ENCODE measurements at places on chromosomes 3 and 15.
A peak's percentile ranks its signal among the peaks of the same experiment; 100 is the strongest.

GRCh38 chr3:72346526-72346926 is 501.7 kb downstream of the SHQ1 start:
- DNase-seq, result no peak

- DNase-seq, result no peak
Measured at GRCh38 chr3:167115331-167115934, 264.7 kb downstream of the ZBBX start.

- no peak for DNase-seq
Measured at GRCh38 chr3:46463120-46463867, 1.4 kb downstream of the LTF start.

- DNase-seq, result no peak
Measured at GRCh38 chr3:121269389-121269788, 276.4 kb downstream of the POLQ start.

DNA sequence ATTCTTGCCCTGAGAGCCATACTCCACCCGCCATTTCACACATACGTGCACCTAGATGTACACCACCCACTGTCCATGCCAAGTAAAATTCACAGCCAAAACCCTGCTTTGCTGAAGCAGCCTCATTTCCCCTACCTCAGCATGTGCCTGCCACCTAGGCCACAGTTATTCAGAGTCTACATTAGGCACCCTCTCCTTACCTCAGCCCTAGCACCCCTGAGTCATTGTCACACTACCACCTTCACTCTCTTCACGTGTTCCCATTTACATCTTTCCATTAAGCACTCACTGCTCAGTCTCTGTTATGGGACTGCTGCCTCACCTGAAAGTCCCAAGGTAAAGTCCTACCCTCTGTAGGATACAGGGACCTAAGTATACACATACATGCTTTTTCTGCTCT is 70.0 kb downstream of the SETD5 start:
- DNase-seq, result no peak

DNA sequence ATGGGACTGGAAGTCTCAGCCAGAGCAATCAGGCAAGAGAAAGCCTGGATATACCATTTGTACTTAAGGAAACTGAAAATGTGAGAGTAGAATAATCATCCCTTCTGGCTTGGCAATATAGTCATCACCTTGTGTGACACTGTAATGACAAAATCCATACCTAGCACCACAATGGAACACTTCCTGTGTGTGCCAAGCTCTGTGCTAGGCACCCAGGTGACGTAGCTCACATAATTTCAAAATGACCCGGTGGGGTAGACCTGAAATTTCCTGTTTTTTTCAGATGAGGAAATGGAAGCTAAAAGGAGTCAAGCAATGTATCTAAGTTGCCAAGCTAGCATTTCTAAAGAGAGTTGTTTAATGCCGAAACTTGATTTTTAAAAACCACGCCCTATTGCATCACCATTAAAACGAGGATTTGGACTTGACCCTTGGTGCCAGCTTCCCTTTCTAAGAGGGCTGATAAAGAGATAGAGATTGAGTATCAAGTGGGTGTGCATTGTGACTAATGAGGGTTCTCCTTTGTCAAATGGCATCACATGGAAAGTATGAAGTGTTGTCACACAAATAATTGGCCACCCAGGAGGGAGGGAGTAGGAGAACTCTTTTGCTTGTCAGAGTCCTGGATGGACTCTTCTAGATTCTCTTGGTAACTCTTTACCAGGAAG is 141.3 kb upstream of the PDZRN3 start:
- DNase-seq, result no peak

DNA sequence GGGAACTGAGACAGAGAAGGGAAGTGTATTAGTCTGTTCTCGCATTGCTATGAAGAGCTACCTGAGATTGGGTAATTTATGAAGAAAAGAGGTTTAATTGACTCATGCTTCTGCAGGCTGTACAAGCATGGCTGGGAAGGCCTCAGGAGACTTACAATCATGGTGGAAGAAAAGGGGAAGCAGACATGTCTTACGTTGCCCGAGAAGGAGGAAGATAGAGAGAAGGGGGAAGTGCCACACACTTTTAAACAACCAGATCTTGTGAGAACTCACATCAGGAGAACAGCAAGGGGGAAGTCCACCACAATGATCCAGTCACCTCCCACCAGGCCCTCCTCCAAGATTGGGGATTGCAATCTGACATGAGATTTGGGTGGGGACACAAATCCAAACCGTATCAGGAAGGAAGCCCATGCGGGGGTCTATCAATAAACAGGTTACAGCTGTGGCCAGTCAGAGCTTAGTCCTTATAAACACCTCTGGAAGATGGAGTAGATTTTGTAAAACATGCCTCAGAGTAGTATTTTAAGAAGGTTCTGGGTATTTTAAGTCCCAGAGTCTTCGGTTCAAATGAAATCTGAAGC is 153.9 kb downstream of the GHSR start:
- DNase-seq, result no peak

GRCh38 chr15:29566914-29567313 is 255.4 kb downstream of the TJP1 start:
- DNase-seq, result no peak

DNA sequence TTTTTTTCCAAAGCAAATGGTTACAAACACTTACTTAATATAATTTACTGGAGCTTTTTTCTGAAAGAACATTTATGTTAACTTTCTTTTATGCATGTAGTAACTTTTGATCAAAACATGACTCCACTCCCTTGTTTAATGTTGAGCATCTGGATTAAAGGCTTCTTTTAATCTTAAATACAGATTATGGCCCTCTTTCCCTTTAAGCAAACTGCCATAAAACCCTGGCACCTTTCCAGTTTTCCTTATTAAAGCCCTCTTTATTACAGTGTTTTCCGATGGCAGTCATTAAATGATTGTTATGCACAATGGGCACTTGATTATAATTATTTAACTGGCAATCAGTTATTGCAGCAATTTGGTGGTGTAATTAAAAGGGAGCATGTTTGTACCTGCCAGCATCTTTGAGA is 167.0 kb downstream of the VGLL4 start:
- DNase-seq, result no peak

DNA sequence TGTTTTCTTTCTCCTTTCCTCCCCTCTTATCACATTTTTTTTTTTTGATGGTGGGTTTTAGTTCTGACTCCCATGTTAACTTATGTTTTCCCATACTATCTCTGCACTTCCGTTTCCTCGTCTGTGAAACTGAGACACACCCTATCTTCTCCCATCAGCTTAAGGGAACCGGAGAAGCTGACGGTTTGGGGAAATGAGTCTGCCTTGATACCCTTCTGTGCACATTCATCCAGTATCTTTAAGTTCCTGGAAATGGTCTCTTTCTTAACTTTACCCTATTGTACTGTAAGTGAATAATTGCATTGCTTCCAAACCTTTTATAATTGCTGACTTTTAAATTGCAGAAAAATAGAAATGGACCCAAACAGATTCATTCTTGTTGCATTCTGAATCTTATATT is 26.2 kb upstream of the CFAP161 start:
- no peak for DNase-seq

DNA sequence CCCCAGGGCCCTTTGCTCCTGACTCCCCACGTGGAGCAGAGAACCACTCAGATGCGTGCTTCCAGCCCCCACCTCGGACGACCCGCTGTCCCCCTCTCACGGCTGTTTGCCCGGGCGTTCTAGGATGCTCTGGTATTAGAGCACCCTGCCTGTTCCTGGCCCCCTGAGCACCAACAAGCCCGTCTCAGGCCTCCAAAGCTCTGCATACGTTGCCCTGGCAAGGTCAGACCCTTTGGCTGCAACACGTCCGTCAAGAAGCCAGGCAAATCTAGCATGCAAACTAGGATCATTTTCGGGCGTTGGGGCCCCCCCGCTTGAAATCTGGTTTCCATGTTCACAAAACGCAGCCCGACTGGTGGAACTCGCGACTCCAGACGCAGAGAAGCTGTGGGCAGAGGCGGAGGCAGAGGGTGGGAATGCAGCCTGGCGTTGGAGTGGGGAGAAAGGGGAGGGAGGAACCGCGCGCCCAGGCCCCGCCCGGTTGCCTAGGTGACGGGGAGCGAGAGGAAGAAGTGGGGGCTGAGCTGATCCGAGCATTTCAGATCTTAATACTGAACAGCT is 86.2 kb upstream of the PIAS1 start:
- DNase-seq, result no peak

DNA sequence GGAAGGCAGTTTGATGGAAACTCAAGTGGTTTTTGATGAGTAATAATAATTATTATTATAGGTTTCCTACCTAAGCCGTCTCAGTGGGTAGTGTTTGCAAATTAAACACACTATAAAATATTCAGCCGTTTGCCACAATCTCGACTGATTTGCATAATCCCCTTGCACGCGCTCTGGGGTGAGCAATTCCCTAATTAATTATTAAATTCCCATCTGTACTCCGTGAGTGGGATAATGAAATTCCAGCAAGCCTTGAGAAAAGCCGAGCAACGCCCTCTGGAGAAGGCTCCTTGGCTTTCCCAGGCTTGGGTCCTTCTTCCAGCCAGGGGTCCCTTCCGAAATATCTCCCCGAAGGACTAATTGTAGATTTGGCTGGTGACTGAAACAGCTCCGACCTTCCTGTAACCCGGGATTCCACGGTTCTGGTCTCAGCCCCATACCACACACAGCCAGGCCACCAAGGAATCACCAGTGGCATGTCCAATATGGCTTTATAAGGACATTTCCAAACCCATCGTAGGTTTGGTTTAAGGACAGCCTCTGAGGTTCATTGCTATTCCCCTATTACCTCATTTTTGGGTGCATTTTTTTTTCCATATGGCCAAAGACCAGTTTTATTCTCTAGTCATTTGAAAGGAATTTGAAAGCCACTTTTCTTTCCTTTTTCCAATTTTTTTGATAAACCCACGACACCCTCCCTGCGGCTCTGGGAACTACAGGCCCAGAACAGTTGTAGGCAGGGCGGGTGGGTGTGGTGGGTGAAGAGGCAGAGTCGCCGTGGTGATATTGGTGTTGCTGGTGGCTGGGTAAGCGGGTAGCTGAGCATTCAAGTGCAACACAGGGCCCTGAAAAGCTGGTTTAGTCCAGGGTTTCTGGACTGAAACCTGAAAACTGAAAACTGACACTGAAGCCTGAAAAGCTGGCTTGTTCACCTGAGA is 33.2 kb upstream of the RGMA start:
- DNase-seq, result no peak

- no peak for DNase-seq
Measured at GRCh38 chr3:123713211-123713610, 128.4 kb upstream of the HACD2 start.

GRCh38 chr15:100718075-100718980 is 115.9 kb downstream of the ASB7 start:
- DNase-seq, result no peak

DNA sequence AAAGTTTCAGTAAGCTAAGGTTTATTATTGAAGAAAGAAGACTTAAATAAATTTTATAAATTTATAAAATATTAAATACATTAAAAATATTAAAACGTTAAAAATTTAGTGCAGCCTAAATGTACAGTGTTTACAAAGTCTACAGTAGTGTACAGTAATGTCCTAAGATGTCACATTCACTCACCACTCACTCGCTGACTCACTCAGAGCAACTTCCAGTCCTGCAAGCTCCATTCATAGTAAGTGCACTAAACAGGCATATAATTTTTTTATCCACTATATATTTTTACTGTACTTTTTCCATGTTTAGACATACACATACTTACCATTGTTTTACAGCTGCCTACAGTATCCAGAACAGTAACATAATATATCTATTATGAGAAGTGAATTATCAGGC is 51.5 kb downstream of the TJP1 start:
- no peak for DNase-seq

GRCh38 chr3:103614719-103615118 is 1179.9 kb downstream of the ZPLD1 start:
- no peak for DNase-seq

- DNase-seq, result no peak
Measured at GRCh38 chr3:39149498-39150147, 3.8 kb downstream of the CSRNP1 start.

GRCh38 chr3:190911382-190911781 is 48.9 kb upstream of the GMNC start:
- DNase-seq, result no peak

GRCh38 chr15:89472785-89473256 is 23.6 kb downstream of the RHCG start:
- DNase-seq, result peak; percentile 20

DNA sequence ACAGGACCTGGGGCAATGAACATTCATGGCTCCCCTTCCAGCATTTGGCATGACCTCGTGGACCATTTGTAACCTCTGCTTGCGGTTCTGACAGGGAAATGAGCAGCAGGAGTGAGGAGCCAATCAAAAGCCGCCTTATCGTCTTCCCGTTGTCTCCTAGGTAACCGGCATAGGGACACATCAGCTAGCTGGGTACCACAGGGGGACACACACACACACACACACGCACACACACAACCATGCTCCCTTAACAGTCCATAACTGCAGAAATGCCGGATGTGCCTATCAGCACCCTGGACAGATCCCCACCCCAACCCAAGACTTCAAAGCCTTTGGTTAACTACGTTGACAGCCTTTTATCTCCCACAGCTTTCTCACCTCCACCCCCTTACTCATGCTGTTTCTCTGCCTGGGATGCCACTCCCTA is 53.4 kb upstream of the CCDC174 start:
- DNase-seq, result peak; percentile 22

DNA sequence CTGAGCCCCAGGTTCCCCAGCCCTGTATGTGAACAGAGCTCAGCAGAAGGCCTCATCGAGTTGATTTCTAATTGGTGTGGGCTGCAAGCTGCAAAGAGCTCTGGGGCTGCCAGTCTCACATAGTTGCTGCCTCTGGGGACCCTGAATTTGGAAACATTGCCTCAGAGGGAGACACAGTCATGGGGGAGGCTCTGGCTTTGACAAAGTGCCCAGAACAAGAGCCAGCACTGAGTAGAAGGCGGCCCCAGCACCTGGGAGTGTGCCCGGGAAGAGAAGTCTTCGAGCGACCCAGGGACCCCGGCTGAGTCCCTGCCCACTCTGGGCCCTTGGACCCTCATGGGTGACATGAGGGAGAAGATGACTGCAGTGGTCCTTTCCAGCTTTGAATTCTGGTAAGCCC is 7.3 kb downstream of the NTRK3 start:
- no peak for DNase-seq
